Amygdala (tissue), 56 donors: ENCODE measurements at places on chromosomes 2 and 18.

- no peak for DNase-seq
Measured at GRCh38 chr18:8911408-8912340, 190.8 kb upstream of the NDUFV2 start.

- no peak for DNase-seq
Measured at GRCh38 chr18:21701621-21702020, 3.0 kb downstream of the ABHD3 start.

DNA sequence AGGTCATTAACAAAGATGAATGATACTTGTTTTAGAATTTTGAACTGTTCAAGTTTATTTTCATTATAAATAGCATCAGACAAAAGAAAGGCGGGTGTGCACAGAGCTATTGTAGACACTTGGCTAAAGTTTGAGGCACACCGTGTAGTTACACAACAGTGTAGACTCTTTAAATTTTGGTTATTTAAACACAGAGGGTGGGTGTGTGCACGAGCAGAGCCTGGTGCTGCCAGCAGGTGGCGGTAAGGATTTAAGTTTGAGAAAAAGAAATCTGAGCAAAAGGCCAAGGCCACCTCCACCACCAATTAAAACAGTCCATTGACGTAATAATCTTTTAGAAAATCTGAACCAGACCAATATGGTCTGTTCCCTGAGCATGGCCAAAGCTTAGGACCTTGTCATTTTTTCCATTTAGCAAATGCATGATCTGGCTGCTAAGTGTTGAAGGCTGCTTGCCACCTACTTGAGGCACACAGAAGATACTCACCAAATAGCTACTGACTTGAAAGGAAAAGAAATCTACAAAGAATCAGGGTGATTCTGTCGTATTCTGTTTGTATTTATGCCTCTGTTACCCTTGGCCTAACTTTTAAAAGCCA, 14.3 kb downstream of the COPS7B start:
- no peak for DNase-seq

DNA sequence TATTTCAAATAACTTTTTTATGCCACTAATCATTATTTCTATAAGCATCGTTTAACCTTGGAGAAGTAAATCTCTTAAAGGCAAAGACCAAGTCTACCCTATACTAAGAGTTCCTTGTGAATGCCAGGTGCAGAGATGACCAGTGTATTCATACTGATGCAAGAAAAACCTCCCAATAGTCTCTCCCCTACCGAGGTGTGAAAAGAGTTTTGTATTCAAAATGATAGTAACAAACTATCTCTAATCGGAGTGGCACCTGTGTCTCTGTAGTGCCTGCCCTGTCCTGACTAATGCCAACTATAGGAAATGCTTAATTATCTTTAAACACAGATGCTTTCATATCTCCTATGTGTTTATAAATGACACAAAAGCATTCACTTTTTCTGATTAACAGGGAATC, 798.5 kb downstream of the TRIB2 start:
- no peak for DNase-seq

DNA sequence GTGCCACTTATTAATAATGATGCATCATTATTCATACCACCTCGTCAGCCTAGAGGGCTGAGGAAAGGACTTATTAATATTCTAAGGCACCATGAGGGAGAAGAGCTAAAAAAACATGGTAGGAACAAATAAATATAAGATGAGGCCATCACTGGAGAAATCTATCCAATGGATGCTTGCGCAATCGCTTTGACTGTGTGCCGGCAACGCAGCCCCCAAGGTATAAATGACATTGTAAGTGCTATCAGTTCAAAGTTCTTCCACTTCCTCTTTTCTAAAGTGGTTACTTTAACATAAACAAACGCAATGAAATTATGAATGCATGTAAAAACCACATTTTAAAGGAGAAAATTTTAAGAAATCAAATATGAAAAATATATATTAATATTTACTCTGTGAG, 164.6 kb downstream of the EIPR1 start:
- no peak for DNase-seq

DNA sequence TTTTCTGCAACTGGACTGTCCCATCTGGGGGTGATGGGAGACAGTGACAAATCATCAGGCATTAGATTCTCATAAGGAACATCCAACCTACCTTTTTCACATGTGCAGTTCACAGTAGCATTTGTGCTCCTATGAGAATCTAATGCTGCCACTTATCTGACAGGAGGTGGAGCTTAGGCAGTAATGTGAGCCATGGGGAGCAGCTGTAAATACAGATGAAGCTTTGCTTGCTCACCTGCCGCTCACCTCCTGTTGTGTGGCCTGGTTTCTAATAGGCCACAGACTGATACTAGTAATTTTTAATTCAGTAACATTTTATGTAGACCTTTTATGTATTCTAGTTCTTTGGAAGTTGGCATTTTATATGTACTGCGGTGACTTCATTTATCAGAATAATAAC, 180.1 kb upstream of the SPOPL start:
- no peak for DNase-seq

DNA sequence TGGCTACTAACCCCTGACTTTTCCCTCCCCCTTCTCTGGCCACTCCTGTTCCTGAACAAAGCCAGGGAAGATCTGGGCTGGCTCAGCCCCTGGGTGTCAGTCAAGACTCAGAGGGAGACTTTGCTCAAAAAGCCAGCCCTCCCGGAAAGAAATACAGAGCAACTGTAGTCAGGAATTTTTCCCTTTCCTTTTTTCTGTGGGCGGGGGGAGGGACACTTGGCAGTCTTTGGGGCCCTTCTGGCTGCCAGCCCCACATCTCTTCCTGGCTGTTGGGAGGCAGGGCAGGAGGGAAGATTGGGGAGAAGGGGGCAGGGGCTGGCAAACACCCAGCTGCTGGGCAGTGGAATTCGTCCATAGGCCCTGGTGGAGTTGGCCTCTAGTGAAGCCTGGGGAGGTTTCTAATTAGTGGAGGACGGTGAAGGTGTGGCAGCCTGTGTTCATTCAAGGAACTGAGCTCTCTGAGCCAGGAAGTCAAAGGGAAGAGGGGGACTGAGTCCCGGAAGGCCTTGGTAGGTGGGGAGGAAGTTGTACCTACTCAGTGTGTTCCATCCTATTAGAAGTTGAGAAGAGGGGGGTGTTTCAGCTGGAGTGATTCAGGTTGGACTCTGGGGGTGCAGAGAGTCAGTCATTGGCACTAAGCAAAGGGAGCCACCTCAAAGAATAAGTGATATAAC, 10.9 kb downstream of the IGFBP2 start:
- DNase-seq = no peak
